ENCODE measurements at places on chromosomes 1 and 21.

DNA sequence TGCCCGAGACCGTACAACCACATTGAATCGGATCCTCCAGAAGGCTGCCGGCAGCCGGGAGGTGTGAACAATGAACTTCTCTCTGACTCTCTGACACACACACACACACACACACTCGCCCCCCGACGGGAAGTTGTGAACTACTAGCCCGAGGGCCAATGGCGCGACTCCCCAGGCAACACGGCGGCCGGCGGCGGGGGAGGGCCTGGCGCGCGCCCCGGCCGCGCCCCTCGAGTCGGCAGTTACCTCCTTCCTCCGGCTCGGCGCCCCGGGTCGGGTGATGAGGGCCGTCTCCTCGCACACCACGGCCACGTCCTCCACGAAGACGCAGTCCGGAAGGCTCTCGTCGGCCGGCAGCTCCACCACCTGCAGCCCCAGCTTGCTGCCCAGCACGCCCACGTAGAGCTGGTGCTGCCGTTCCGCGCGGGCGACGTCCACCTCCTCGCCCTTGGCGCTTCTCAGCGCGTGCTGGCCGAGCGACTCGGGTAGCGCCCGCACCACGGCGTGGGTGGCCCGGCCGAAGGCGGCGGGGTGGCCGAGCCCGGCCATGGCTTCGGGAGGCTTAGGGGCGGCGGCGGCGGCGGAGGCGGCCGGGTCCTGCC is 361 bp downstream of the DDAH1 start:
- peak; percentile 1 for DNase-seq

- DNase-seq = no peak
Observed at GRCh38 chr1:47761974-47762373, 235.2 kb downstream of the TRABD2B start.

DNA sequence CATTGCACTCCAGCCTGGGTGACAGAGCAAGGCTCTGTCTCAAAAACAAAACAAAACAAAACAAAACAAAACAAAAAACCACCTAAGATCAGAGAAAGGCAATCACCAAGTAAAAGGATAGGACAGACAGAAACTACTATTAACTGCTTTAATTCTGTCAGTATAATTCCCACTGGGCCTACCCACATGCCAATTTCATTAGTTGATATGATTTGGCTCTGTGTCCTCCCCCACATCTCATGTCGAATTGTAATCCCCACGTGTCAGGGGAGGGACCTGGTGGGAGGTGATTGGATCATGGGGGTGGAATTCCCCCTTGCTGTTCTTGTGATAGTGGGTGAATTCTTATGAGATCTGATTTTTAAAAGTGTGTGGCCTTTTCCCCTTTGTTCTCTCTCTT is 27.2 kb upstream of the CAPZB start:
- DNase-seq = no peak

DNA sequence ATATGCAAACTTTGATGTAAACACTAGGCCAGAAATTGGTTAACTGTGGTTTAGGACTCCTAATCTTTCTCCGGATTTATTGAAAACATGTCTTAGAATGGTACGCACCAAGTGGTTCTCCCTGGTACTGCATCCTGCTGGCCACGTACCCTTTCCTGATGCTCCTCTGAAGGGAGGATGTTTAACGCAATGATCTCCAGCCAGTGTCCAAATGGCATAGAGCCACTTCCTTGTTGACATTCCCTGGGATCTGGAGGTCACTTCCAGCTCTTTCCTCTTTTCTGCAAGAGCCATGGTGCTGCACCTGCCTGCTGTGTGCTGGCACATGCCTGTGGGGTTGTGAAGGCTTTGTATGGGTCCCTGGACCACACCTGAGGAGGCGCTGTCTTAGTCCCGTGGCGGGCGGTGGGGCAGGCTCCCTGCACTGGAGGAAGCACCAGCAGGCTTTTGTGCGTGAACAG is 53.9 kb downstream of the GALNT2 start:
- DNase-seq = no peak

- no peak for DNase-seq
Observed at GRCh38 chr1:31058012-31058411, 7.5 kb downstream of the PUM1 start.

DNA sequence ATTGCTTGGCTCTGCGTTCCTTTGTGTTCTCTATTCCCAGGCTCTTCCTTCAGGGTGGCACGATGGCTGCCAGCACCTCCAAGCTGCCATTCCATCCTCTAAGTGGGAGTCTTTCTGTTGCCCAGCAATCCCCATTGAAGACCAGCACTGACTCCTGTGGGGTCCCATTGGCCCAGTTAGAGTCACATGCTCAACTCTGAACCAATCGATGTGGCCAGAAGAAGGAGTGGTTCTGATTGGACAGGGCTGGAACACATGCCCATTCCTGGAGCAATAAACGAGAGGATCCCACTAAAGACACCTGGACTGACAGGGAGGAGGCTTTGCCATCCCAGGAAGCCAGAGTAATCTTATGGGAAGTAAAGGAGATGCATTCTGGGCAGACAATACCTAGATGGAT is 97.2 kb upstream of the IGSF21 start:
- no peak for DNase-seq

DNA sequence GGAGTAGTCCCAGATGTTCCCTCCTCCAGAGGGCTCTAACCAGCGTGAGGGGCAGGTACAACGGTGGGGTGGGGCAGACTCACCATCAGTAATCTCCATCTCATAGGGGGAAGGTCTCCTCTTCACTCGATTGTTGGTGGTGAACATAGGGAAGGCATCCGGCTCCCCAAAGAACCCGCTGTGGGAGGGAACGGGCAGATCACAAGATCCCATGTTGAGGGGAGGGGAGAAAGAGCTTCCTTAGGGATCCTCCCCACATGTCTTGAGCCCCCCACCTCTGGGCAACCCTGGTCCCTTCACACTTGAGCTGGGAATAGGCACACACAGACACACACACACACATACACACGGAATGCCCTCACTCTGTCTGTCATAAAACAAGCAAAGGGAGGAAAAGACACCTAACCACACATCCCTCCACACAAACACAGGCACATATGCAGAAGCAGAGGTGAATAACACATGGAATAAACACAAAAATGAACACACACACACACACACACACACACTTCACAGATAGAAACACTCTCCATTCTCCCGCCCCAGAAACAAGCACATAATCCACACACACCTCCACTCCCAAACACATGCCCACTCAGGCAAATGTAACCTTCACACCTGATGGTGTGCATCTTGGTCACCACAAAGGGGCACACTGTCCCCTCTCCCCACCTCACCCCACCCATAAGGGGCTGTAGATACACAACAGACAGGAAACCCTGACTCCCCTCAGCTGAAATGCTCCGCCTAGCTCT is 7.9 kb downstream of the TAL1 start:
- no peak for DNase-seq

DNA sequence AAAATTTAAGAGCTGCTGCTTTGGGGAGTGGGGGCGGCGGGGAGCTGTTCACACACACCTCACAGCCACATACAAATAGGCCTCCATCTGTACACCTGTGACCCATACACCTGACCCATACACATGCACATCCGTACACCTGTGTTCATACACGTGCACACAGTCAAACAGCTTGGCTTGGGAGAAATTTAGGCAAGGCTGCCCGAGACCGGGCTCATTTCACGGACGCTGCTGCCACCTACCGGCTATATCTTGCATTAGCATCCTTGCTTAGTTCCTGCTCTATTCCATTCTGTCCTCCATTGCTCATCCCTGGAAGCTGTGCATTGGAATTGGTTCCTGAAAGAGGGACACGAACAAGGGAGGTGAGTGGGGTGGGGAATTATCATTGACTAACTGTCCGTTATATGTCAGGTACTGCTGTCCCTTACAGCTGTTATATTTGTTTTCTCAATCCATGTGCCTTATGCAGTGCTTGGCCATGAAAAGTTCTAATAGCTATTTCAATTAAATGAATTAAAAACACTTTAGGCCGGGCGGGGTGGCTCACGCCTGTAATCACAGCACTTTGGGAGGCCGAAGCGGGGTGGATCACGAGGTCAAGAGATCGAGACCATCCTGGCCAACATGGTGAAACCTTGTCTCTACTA is 37.1 kb upstream of the EPB41 start:
- peak; percentile 50 for DNase-seq

DNA sequence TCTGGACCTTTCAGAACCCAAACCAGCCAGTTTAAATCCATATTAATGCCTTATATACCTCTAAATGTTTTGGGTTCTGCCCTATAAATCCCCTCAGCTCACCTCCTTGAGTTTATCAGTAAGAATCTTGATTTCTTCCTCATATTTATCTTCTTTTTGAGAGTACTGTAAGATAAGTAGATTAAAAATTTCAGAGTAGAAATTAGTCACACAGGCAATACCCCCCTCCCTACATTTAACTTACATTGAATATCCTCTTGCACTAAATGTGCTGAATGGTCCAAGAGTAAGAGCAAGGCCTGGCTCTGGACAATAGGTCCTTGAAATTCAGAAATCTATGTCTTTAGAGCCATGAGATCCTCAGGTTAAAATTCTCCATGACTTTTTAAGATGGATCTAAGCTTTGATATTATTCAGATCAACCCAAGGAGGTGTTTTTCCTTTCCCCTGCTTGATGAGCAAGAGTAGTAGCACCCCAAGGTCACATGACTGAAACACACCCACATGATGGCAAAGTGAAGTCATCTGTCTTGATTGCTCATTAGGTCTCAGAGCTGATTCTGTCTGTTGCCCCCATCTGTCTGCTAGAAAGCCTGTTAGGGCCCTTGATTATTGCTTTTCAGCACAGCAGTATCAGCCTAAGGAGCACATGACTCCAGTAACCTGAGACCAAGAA is 15.8 kb upstream of the NUP210L start:
- peak; percentile 57 for DNase-seq

GRCh38 chr1:185961664-185962063 is 227.5 kb downstream of the HMCN1 start:
- DNase-seq = no peak

DNA sequence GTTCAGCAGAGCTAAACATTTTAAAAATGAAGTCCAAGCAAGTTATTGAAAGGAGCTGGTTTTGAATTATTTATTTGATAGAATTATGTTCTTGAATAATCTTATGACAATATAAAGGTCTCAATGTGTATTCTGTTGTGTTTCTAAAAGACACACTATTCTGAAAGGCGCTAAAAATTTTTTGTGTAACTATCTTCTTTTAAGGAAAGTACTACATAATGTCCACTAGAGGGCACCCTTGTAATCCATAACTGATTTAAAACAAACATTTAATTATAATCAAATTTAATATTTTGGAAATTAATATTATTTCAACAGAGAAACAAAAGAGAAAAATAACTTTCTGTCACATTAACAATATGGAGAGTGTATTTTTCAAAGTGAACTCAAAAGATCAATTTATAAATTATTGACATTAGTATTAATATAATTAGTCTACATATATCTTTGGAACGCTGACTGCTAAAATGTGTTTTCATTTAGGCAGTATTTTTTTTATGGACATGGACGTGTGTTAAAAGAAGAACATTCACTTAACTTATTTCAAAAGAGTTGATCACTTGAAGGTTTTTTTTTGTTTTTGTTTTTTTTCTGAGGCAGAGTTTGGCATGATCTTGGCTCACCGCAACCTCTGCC is 248.4 kb downstream of the DENND1B start:
- no peak for DNase-seq

GRCh38 chr1:2255420-2256369 is 27.6 kb downstream of the SKI start:
- DNase-seq = peak; percentile 47

DNA sequence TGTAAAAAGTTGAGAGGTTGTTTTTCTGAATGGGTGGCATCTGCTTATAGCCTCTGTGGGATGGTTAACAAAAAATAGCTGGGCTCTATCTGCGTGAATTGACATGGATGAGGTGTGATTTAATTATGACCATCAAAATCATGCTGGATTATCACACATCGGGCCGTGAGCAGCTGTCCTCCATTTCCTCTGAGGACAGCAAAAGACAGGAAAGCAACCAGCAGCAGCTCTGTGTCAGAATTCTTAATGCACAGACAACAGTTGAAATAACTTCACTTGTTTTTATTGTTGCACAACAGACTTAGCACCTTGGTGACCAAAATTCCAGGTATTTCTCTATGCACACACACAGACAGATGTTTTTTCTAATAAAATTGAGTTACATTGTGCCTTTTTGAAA is 54.5 kb upstream of the LAPTM5 start:
- DNase-seq = no peak

DNA sequence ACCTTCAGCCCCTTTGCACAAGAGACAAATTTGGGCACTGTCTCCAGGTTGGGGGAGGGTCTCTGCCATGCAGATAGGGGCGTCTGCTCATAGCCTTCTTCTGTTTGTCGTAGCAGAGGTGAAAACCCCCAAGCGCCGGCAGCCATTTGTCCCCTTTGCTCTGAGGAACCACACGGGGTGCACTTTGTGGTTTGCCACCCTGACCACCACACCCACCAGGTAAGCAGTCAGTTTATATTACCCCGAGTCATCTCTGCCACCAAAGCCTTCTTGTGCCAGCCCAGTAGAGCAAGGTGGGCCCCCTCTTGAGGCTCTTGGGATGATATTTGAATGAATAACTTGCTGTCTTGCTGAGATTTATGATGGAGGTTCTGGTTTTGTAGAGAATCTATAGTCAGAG is 111.8 kb downstream of the VPS13D start:
- no peak for DNase-seq

DNA sequence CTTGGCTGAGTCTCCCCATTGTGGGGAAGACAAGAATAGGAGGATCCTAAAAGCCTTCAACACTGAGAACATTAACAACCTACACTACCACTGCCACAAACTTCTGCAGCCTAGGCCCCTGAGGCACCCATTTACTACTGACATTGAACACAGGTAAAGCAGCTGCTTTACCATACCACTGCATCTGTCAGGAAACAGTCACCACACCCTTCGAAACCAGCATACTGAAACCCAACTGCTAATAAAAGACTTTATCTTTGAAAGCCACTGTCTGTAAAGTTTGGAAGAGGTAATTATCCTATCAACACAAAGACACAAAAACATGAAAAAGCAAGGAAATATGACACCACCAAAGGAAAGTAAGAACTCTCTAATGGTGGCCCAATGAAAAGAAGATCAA is 7.4 kb downstream of the IFNAR1 start:
- no peak for DNase-seq

DNA sequence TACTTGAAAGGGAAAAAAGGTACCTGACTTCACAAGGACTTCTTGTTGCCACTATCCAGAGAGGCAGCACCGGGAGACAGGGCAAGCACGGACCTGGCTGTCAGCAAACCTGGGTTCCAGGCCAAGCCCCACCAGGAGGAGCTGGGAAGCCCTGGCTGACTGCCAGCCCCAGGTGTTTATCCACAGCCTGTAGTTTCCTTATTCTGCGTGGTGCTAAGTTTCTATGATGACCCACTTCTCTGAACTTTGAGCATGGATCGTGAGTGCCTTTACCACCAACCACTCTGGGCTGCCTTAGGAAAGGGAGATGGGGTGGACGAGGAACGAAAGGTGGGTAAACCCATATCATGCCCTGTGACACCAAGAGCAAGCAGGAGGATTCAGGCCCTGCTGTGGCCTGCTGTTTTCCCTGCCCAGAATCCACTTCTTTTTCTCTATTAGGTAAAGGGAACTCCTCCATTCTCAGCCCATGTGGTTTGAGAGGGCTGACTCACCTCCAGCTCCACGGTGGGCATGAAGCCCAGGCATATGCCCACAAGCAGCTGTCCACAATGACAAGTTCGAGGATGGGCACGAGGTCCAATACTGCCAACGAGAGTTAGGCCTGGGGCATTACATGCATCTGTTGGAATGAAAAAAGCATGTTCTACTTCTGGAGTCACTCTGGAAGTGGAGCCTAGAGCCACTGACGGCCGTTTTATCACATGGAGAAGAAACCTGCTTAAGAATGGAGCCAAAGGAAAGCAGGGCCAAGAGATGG is 20.3 kb downstream of the TSPAN2 start:
- DNase-seq = no peak

Data from stimulated activated CD8-positive, alpha-beta memory T cell treated with anti-CD3 and anti-CD28 coated beads, Interleukin-15, amount 100 ng/mL, for 4 hours (primary cell).